Right lobe of liver (tissue), 6 donors: ENCODE measurements at places on chromosomes 12 and 14. TPM values are rescaled to one million over a fixed set of nuclear protein-coding genes. Genes with fewer than 3 reads are reported as not detected.

DNA sequence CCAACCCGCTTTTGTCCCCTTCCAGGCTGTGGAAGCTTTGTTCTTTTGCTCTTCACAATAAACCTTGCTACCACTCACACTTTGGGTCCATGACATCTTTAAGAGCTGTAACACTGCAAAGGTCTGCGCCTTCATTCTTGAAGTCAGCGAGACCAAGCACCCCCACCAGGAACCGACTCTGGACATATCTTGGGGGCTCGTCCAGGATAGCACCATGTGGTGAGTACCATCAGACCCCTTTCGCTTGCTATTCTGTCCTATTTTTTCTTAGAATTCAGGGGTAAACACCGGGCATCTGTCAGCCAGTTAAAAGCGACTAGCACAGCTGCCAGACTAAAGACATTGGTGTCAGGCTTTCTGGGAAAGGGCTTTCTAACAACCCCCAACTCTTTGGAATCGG is 137.6 kb upstream of the PPFIA2 start:
- no peaks in the 10 kb centered on the region for H3K36me3 ChIP-seq
- no peak overlapping the region for H3K4me3 ChIP-seq
- H3K4me1 ChIP-seq, result no peaks in the 10 kb centered on the region

The NRIP2 gene
- total RNA-seq, result 0.12 TPM

The AGAP2 gene
- 0.68 TPM for total RNA-seq

The PPP1CC gene
- total RNA-seq, result 51.7 TPM

The KLRC2 gene
- 0.46 TPM for total RNA-seq

The PPP4R4 gene
- 0.26 TPM for total RNA-seq

DNA sequence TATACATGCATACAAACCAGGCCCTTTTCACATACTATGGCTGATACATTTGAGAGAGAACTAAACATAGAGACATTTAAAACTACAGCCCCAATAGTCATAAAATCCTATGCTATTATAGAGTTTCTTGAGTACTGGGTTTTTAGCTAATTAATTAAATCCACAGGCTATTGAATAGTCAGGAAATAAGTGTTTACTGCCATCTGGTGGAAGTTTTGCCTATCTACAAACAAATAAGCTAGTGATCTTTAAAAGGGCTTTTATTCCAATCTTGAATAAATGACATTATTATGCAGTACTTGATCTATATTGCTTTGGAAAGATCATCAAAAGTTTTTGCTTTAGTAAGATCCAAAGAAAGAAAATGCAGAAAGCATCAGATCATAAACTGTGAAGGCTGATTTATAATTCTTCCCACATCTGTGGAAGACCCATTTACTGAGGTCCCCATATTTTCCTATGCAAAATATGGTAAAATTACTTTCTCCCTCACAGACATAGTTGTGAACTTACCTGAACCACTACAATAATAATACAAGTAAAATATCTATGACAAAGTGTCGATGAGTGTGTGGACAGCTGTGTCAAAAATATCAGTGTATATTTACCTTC is 131.3 kb downstream of the ITPR2 start:
- no peaks in the 10 kb centered on the region for H3K36me3 ChIP-seq
- no peak overlapping the region for H3K27ac ChIP-seq
- no peaks in the 10 kb centered on the region for H3K27me3 ChIP-seq
- no peaks in the 10 kb centered on the region for H3K4me1 ChIP-seq

The GPR33 gene
- not detected for total RNA-seq

- H3K27ac ChIP-seq, result no peak overlapping the region
- no peaks in the 10 kb centered on the region for H3K36me3 ChIP-seq
Observed at GRCh38 chr14:105591052-105591451, 64.7 kb downstream of the TMEM121 start.

DNA sequence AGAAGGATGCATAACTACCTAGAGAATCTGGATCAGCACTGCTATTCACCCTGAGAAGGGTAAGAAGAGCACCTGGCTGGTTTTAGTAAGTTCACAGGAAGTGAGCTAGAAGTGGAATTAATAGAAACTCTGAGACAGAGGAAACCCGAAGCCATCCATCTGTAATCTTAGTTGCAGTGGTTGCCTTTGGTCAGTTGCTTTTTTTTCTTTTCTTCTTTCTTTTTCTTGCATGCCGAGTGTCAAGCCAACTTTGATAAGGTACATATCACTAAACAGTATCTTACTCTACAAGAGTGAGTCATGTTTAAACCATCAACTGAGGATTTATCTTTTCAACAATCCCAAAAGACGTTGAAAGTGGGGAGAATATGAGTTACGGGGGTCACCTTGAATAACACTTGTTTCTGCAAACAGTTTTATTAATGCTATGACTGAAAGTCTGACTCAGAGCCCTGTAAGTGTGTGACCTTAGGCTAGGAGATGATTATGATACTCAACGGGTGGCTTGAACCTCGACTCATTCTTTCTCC is 26.7 kb downstream of the C12orf75 start:
- DNase-seq, result no peak
- no peaks in the 10 kb centered on the region for H3K27me3 ChIP-seq
- no peaks in the 10 kb centered on the region for H3K36me3 ChIP-seq

GRCh38 chr12:92582475-92582874 is 120.3 kb upstream of the PLEKHG7 start:
- H3K27ac ChIP-seq, result no peak overlapping the region
- H3K4me1 ChIP-seq, result no peaks in the 10 kb centered on the region
- no peaks in the 10 kb centered on the region for H3K36me3 ChIP-seq
- no peaks in the 10 kb centered on the region for H3K27me3 ChIP-seq
- no peak for DNase-seq

The GPR135 gene
- 3.6 TPM for total RNA-seq

The GSC gene
- total RNA-seq, result not detected

DNA sequence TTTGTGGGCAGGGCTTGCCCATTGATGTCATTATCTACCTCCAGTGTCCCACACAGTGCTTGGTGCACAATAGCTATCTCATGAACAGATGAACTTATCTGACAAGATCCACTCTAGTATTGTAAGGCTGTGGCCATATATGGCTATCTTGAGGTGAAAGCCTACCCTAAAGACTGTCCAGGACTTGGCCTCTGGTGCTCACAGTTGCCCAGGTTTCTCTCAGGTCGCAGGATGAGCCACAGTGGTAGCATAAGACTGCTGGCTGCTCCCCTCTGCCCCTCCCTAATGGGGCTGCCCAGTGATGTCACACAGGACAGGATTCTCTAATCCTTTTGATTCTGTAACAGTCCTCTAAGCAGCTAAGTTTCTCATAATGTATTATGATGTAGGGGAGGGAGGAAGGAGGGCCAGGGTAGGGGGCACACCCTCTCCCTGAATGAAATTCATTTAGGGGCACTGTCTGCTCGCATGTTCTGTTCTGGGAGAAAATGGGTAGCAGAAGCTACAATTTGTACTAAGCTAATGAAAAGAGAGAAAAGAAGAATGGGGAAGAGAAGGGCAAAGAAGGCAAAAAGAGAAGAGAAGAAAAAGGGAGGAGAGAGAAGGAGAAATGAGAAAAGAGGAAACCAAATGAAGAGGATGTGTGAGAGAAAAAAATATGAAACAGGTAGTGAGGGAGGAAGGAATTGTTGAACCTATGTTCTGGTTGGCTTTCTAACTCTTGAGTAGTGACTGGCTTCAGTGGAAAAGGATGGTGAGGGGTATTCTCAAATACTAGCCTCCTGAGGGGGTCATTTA is 3.4 kb upstream of the PPM1A start:
- H3K4me3 ChIP-seq, result no peak overlapping the region
- DNase-seq, result no peak
- no peak overlapping the region for H3K27ac ChIP-seq
- H3K27me3 ChIP-seq, result no peaks in the 10 kb centered on the region
- no peaks in the 10 kb centered on the region for H3K36me3 ChIP-seq
- H3K4me1 ChIP-seq, result no peaks in the 10 kb centered on the region

GRCh38 chr14:33930439-33930838 is 20.4 kb downstream of the EGLN3 start:
- no peak for DNase-seq
- no peaks in the 10 kb centered on the region for H3K36me3 ChIP-seq
- no peak overlapping the region for H3K4me3 ChIP-seq
- no peak overlapping the region for H3K27ac ChIP-seq
- H3K4me1 ChIP-seq, result no peaks in the 10 kb centered on the region

The TNFAIP2 gene
- total RNA-seq, result 26.3 TPM

DNA sequence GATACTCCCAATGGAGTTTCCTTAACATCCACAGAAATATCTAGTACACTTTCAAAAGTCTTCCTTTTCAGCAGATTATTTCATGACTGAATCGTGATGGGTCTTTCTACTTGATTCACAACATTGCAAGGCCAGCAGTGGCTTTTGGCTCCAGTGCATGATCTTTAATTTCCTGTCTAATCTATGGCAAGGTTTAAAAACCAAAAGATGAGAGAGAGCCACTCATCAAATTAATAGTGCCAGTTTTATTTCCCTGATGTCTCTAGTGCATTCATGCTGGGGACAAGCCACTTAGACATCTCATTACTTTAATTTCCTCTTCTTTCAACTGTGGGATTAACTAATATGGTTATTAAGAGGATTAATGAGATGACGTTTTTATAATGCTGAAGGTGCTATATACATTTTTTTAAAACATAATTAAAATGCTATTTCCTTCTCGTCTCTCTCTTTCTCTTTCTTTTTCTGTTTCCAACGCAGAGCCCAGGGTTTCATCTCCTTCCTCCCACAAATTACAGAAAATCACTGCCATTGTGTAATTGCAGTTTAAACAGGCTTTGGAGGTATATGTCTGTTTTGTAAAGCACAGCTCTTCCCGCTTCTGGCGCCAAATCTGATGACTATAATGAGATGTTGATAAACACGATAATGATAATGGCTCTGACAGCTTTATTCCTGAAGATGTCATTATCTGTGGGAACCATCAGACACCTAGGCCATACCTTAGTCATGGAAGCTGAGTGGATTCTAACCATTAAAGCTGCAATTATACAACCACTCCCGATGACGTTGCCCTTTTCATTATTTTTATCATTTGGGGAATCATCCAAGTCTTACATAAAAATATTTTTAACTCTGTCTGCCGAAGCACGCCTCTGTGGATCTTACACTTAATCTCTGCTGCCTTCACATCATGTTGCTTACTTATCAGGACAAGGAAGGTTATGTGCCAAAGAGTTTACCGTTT is 103.1 kb upstream of the PPM1H start:
- no peaks in the 10 kb centered on the region for H3K4me1 ChIP-seq
- no peak overlapping the region for H3K27ac ChIP-seq
- no peak for DNase-seq
- H3K4me3 ChIP-seq, result no peak overlapping the region
- no peaks in the 10 kb centered on the region for H3K27me3 ChIP-seq

GRCh38 chr12:50519353-50519752 is 14.6 kb downstream of the DIP2B start:
- H3K27me3 ChIP-seq, result no peaks in the 10 kb centered on the region
- H3K36me3 ChIP-seq, result no peaks in the 10 kb centered on the region
- H3K4me3 ChIP-seq, result no peak overlapping the region
- H3K4me1 ChIP-seq, result no peaks in the 10 kb centered on the region

GRCh38 chr12:52243856-52244614 is 11.0 kb downstream of the KRT7 start:
- no peaks in the 10 kb centered on the region for H3K27me3 ChIP-seq
- no peaks in the 10 kb centered on the region for H3K4me1 ChIP-seq
- no peak for DNase-seq
- H3K27ac ChIP-seq, result no peak overlapping the region
- no peaks in the 10 kb centered on the region for H3K36me3 ChIP-seq
- H3K4me3 ChIP-seq, result no peak overlapping the region

GRCh38 chr14:71336489-71337192 is 429.4 kb downstream of the PCNX1 start:
- no peaks in the 10 kb centered on the region for H3K36me3 ChIP-seq
- H3K27ac ChIP-seq, result peak overlapping the region; percentile 88
- H3K4me3 ChIP-seq, result no peak overlapping the region

- no peak for DNase-seq
- no peaks in the 10 kb centered on the region for H3K27me3 ChIP-seq
- H3K36me3 ChIP-seq, result no peaks in the 10 kb centered on the region
- no peak overlapping the region for H3K4me3 ChIP-seq
Observed at GRCh38 chr14:100463937-100464336, 123.3 kb downstream of the BEGAIN start.

DNA sequence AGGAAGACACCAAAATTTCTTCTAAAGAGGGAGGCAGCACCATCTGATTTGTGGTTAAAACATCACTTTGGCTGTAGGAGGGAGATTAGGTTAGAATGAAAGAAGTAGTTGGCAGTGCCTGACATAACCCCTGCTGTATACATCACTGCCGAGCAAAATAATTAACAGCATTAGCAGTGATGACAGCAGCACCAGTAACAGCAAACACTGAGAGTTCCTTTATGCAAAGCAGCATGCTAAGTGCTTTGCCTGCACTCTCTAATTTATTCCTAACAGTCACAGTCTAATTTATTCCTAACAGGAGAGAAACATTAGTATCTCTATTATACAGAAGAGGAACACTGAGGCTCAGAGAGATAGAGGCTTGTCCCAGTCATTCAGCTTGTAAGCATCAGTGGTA is 1469.7 kb downstream of the AACS start:
- no peak for DNase-seq
- H3K4me1 ChIP-seq, result no peaks in the 10 kb centered on the region
- H3K27ac ChIP-seq, result no peak overlapping the region
- no peaks in the 10 kb centered on the region for H3K36me3 ChIP-seq

DNA sequence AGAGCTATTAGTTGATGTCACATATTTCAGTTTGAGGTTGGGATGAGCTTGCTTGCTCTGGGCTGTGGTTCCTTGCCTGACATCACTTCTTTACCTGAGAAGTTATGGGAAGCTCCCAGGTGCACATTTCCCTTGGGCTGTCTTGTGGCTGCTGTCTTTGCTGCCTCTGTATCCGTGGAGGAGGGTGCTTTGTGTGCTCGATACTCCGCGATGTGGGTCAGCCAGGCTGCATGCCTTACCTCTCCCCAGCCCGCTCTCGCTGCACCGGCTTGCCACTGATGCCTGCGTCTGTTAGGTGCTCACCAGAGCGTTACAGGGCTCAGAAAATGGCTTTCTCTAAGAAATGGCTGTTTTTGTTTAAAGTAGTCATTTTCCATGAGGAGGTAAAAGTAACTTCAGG is 19.6 kb downstream of the PELI2 start:
- no peak overlapping the region for H3K4me3 ChIP-seq
- no peaks in the 10 kb centered on the region for H3K4me1 ChIP-seq
- DNase-seq, result no peak
- H3K36me3 ChIP-seq, result no peaks in the 10 kb centered on the region

DNA sequence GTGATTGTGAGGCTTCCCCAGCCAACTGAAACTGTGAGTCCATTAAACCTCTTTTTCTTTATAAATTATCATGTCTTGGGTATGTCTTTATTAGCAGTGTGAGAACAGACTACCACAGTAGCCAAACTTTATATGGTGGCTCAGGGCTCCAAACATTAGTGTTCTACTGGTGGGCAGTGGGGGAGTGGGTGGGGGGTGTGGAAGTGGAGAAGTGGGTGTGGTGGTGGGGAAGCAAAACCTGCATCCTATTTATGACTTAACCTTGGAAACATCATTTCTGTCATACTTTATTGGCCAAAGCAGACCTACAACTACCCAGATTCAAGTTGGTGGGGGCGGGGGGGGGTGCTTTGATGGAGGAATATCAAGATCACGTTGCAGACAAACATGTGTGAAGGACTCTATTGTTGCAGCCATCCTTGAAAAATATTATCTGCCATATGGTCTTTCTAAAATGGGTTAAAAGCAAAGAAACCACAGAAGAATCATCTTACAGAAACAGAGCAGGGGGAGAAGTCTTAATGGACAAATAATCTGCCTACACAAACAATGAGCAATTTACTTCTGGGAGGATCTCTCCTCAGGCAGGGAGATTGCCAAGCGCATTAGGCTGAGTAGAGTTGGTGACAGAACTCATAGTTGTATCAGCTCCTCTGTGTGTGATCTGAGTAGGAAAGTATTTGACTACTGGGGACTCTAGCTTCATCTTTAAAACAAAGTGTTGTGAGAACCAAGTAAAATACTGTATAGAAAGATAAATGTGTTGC is 1.4 kb upstream of the PWP1 start:
- H3K36me3 ChIP-seq, result peaks cover 11% of the 10 kb centered on the region
- no peak overlapping the region for H3K27ac ChIP-seq
- DNase-seq, result no peak
- no peaks in the 10 kb centered on the region for H3K27me3 ChIP-seq
